Jurkat, Clone E6-1 (cell line): ENCODE measurements at places on chromosomes 5 and 9.

GRCh38 chr5:67193439-67193807, 3.2 kb downstream of the CD180 start:
- DNase-seq, result no peak

DNA sequence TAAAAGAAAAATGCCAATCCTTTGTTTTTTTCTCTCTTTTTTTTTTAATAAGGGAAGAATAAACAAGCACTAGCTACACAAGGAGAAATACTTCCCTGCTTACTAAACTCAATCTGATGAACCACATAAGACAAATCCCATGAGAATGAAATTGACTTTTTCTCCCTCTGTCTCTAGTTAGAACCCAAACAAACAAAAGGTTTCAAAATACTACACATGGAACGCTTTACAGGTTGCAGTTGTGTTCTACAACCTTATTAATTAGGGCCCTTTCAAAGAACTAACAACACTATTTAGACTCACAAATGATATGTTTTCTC, 124.5 kb downstream of the PDE4D start:
- DNase-seq, result no peak

GRCh38 chr5:52710310-52710971, 77.3 kb upstream of the ITGA1 start:
- no peak for DNase-seq

DNA sequence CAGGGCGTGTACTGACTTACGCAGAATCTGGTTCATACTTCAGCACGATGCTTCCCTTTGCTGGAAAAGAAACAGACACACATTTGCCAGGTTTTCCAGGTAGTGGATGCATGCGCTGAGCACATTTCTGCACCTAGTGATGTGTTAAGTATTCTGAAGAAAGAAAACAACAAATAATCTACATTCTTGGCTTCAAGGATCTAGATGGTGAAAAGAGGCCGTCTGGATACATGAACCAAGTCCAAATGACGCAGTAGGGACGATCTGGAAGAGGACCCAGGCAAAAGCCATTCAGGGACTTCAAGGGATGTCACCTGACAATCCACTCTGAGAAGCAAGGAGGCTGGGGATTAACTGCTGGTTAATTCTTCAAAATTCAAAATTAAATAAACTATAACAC, 30.4 kb downstream of the NSUN2 start:
- DNase-seq, result no peak

DNA sequence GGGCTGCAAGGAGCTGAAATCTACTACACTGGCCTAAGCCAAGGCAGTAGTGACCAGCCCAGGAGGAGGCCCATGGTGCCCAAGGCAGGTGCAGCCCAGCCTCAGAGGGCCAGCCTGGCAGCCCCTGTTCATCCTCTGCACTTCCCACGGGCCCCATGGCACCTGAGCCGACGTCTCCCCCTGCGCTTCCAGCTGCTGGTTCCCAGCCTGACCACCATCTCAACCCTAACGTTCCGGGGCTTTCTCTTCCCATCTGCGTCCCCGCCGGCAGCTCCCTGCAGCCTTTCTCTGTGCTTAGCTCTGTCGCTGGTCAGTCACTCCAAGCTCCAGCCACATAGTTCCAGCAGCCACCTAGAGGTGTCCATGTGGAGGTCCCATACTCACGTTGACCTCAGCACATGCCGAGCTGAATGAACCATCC, 105.5 kb upstream of the LMX1B start:
- no peak for DNase-seq
